ENCODE measurements at places on chromosomes 4 and X.

DNA sequence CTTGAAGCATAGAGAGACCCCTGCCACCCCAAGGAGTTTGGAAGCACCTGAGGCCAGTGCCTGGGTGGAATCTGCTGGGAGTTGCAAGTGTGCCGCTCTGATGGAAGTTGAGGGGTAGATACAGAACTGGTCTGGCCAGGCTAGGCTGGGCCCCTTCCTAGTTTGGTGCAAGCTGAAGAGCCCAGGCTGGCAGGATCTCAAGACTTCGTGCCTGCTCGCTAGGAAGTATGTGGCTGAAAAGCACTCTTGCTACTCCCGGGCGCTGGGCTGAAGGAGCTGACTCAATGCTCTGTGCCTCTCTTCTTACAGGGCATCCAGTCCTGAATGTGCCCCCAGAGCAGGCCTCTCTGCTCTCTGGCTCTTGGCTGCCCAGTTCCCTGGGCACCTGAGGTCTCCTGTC, 51.7 kb upstream of the PJA1 start:
- DNase-seq: no peak

GRCh38 chr4:140195806-140196205, 41.8 kb upstream of the MAML3 start:
- no peak for DNase-seq

DNA sequence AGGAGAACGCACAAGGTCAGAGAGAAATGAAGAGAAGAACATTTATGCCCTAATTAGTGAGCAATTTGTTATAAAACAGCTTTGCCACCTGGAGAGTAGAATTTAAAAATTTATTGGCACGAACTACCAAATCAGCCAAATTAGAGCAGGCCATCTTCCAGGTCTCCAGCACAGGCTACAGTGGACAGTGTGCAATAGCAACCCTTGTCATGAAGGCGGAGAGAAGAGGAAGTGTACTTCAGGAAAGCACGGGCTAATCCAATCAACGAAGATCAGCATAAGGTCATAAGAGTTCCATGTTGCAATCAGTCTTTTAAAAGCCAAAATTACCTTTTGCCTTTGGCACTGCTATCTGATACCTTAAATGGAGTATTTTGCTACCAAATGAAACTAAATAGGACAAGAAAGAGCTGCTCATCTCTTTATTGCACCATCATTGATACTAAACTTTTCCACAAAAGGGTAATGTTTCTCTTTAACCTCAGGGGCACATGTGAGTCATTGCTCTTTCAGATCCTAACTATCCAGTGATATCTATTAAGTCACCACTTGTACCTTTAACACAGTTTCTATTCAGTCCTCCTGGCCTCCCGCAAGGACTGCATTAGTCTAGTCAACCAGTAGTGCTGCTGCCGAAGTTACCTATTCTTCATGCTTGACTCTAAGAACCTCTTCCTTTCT, 19.9 kb downstream of the ANK2 start:
- DNase-seq: no peak

GRCh38 chr4:144350706-144351105, 210.2 kb upstream of the GYPA start:
- DNase-seq: no peak

DNA sequence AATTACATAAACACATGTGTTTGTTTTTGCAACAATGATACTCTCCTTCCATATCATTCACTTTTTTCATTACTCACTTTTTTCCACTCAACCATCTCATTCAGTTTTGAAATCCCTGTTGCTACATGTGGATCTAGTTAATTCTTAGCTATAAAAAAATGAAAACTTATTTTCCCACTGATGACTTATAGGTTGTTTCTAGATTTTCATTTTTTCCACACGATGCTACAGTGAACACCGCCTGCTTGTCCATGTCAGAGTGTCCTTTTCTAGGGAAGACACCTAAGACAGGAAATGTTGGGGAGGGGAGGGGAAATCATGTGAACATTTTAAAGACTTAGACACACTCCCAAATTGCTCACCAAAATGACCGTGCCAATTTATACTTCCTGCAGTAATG, 70.2 kb downstream of the SUPT20HL2 start:
- DNase-seq: no peak

DNA sequence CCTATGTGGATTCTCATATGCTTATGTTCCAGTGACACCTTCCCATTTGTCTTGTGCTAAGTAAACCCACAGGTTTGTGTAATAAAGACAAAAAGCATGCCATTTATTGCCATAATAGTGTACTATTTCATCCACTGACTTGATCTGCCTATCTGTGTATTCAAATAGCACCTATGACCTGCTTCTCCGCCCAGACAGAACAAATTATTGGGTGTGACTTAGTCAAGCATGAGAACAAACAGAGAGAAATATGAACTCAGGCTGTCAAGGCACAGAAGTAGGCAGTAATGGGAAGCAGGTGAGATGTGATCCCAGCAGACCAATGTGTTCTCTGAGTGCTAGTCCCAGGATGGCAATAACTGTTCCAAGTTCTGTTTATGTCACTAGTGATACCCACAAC, 25.4 kb downstream of the ELOVL6 start:
- no peak for DNase-seq

DNA sequence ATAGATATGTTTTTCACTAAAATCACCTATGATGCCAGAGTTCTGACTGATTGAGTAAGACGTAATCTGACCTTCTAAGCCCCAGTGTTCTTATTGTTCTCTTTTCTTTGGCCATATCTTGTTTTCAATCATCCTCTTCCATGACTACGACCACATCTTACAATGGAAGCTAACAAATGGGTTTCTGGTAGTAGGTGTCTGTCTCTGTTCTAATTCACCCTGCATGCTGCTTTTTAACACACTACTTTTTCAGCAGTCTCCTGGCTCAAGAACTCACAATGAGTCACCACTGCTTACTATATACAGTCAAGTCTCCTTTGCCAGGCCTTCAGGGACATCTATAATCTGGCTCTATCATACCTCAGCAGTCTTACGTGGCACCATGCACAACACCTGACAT, 146.1 kb downstream of the NEXMIF start:
- DNase-seq: no peak

GRCh38 chr4:84126061-84126787, 372.9 kb downstream of the NKX6-1 start:
- DNase-seq: no peak

DNA sequence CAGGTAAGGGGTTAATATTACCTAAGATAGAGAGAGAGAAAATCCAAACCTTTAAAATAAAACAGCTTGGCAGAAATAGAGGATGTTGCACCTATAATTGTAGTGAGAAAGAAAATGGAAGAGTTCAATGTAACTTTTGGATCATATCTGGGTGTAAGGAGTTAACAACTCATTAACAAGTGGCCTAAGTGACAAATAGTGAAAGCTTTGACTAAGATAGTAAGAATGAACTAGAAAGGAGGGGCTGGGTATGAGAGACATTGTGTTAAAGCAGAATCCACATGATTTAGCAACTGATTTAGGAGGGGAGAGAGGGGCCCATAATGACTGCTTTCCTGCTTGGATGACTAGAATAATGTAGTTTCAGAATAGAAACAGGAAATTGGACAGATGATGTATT, 761.0 kb downstream of the IL1RAPL1 start:
- DNase-seq: peak; percentile 38

- DNase-seq: no peak
Measured at GRCh38 chr4:81399306-81400086, 72.2 kb downstream of the RASGEF1B start.

- DNase-seq: no peak
Measured at GRCh38 chr4:72846280-72847111, 223.0 kb downstream of the COX18 start.

DNA sequence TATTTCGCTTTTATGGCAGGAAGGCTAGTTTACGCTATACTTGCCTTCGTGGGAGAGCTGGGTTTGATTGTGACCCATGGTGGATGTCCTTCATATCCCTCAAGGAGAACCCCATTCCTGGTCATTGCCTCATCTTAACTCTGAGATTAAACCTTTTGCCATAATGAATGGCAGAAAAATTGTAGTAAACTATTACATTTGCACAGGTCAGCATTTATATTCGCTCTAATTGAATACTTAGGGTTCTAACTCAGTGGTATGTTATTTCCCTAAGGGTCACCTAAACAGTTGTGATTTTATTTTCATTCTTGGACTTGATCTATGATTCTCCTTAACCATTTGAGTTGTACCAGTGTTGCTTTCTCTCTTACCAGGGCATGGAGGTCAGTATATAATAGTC, 13.4 kb downstream of the PDK3 start:
- DNase-seq: no peak

DNA sequence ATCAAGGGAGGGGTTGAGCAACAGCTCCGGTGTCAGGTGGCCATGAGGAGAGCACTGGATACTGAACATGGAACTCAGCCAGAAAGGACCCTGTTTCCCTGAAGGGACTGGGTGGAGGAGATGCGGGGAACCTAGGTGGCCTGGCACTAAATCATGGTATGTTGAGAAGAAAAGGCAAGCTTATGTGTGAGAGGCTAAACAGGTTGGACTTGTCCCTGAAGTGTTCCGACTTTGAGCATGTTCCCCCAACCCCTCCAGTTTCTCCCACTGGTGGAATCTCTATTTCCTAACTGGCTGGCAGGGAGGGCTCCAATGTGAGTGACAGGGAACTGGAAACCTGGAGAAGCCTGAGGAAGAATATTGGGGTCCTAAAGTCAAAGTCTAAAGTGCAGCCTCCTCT, 69.5 kb downstream of the PLAC1 start:
- no peak for DNase-seq

GRCh38 chrX:120504569-120504968, 35.5 kb upstream of the LAMP2 start:
- DNase-seq: no peak

GRCh38 chrX:103716962-103717361, 6.3 kb downstream of the TMEM31 start:
- DNase-seq: no peak

DNA sequence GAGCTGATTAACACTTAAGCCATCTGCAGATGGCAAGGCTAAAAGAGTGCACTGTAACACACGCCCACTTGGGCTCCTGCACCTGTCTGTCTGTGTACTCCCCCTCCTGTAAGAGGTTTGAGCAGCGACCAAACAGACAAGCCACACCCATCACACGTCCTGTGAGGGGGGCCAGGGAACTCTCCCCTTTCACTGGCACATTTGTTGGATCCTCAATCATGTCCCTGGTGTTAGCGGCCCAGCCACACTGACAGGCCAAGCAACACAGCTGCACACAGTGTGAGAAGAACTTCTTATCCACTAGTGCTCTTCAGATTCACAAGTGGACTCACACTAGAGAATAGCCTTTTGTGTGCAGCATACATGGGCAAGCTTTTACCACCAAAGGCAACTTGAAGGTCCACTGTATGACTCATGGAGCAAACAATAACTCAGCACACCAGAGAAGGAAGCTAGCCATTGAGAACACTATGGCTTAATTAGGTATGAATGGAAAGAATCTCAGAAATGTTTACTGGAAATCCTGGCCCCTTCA, 29.1 kb upstream of the UTP14A start:
- peak; percentile 64 for DNase-seq

DNA sequence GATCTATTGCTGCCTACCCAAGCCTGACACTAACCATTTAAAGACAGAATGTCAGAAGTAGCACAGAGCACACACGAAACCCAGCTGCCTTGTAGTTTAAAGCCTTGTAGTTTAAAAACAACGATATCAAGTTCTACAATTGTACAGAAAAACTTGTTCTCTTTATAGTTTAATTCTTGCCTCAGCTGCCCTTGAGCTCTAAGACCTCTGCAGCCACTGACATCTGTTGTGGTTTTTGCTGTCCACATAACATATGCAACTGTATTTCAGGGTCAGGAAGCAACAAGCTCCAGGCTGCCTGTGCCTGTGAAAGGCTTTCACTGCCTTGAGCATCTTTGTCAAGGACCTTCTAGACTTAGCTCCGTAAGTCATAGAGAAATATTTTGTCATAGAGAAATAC, 227.2 kb downstream of the SPCS3 start:
- no peak for DNase-seq

DNA sequence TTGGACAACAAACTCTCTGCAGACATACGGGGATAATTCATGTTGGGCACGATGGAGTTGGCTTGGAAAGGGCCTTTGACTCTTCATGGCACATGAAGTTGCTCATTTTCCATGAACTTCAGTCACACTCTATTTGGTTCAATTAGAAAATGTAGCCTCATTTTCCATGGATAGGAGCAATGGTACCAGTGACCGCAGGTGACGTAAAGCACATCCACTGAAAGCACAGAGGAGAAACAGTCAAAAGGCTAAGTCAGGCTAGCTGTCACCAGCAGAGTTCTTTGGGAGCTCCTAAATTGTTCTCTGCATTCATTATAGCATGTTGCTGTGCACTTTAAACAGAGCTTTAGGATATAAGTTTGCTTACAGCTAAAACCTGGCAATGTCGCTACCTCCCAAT, 39.9 kb upstream of the MAP3K15 start:
- DNase-seq: no peak

GRCh38 chr4:126604268-126604867, 1028.4 kb upstream of the INTU start:
- DNase-seq: peak; percentile 8

- no peak for DNase-seq
Measured at GRCh38 chr4:2817701-2818350, 24.9 kb downstream of the SH3BP2 start.

- no peak for DNase-seq
Measured at GRCh38 chrX:149121206-149121920, 383.7 kb downstream of the IDS start.

DNA sequence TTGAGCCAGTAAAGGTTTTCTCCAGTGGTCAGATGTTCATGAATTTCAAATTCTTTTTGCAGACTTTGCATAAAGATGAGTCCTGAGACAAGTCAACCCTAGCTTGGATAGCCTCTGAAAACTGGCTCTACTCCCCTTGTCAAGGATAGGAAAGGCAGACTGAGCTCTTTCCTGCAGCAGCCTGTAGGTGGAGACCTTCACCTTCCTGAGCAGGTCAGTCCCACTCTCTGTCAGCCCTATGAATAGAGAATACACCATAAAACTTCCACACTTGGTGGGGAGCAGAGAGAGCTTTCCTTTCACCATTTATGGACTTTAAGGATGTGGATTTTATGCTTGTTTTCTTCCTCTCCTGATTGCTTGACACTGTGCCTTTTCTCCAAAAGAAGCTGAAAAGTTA, 41.9 kb downstream of the PCDH19 start:
- DNase-seq: no peak

DNA sequence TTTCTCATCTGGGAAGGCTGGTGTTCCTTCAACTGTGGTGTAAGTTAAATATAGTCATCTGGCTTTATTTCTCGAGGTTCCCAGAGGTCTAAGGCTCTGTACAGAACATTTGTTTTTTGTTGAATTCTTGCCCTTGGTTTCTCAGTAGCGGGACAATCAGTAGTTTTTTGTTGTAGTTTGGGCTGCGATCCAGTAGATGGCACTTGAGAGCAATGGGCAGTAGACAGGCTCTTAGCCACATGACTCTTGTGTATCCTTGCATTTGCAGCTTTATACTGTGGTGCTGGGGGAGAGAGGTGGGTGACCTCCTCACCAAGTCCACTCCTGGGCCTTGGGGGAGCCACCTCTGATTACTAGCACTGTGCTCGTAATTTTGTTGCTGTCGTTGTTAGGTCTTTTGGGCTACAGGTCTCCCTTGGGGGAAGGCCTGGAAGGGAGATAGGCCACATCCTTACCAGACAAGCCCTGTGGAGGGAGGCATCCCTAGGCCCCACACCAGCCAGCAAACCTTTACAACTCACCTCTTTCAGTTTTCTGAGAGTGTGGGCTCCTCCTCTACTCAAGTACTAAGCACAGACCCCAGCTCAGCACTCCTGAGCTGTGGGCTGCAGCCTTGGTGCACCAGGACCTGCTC, 8.1 kb downstream of the ETDB start:
- DNase-seq: peak; percentile 29

GRCh38 chrX:80174925-80175574, 160.5 kb downstream of the TBX22 start:
- peak; percentile 84 for DNase-seq

All from foreskin melanocyte (primary cell).